BJ (cell line): ENCODE measurements at places on chromosomes 1 and 21. TPM values are rescaled to one million over a fixed set of nuclear protein-coding genes. Genes with fewer than 3 reads are reported as not detected.

OR2L5 gene
- polyA plus RNA-seq = not detected in 2 replicates

- peak; percentile 67 for DNase-seq
Observed at GRCh38 chr1:219066631-219067349, 106.9 kb upstream of the LYPLAL1 start.

PGBD5 gene
- 0.06 and 0.07 TPM in 2 replicates for polyA plus RNA-seq

- no peak for DNase-seq
Observed at GRCh38 chr1:109256971-109257681, 7.8 kb downstream of the CELSR2 start.

S100A14 gene
- not detected in 2 replicates for polyA plus RNA-seq

DNA sequence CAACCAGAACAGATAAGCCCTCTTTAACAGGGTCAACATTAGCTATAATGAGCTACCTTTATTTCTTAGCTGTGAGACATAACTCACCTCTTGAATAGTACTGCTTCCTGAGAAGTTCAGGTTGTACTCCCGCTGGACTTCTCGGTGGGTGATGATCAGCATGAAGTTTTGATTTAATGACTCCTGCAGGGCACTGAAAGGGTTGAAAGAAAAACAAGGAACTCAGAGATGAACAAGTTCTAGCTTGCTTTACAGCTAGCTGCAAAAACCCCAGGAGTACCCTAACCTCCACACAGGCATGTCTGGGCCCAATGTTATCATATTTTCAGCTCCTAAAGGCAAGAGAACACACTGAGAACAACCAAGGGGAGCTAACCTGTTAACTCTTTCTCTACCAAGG is 254.4 kb downstream of the FAF1 start:
- no peak for DNase-seq

GRCh38 chr1:72690871-72691270 is 408.5 kb upstream of the NEGR1 start:
- no peak for DNase-seq

- DNase-seq = no peak
Observed at GRCh38 chr1:17776426-17776825, 21.3 kb downstream of the ACTL8 start.

- no peak for DNase-seq
Observed at GRCh38 chr1:33618636-33619035, 146.2 kb downstream of the ZSCAN20 start.

DNA sequence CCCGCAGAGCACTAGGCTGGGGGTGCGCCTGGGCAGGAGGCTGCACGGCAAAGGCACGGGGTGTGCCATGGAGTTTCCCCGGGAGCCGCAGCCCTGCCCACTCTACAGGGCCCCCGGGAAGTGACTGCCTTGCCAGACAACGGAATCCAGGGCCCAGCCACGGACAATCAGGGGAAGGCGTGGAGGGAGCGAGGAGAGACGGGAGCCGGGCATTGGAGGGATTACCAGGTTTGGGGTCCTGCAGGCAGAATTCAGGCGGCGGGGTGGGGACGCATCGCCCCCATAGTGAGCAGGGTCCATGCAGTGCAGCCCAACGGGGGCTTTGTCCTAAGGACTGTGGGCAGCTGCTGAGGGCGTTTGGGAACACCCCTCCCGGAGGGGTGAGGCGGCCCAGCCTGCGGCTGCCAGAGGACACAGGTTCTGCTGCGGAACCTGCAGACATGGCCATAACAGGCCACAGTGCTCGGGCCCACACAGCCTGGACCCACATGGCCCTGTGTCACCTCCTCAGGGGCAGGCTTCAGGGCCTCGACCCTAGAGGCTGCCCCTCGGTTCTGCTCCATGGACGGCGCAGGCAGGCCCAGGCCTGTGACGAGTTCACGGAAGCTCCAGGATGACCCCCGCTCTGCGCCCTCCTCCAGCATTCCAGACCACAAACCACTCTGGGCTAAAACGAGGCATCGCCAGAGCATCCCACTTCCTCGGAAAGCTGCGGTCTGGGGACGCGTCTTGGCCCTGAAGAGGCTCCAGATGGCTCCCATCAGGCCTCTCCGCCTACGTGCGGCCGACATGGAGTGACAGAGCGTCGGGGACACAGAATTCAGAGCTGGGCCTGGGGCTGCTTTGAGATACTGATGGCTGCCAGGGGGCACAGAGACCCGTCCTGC is 54.5 kb downstream of the COL6A1 start:
- DNase-seq = peak; percentile 55
